ENCODE measurements at places on chromosomes 12 and 14.

- peak; percentile 55 for DNase-seq
Observed at GRCh38 chr14:49865431-49865859, 12.9 kb upstream of the NEMF start.

GRCh38 chr14:57611555-57612075 lies 118.0 kb upstream of the CCDC198 start:
- DNase-seq: no peak

GRCh38 chr14:24255931-24256711 lies 6.9 kb downstream of the TGM1 start:
- no peak for DNase-seq

DNA sequence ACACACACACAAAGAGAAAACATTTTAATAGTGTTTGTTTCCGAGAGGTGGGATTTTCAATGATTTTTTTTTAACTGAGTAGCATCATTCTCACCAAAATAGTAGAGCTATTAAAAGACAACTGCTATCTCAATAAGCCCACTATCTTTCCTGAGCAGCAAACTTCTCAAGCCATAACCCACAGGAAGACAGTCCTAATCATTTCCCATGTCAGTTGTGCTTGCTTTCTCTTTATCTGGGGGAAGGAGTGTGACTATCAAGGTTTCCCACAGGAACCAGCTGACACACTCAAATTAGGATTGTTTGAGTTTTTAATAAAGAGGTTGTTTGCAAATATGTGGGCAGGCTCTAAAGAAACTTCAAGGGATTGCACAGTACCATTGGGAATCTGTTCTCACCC lies 4.9 kb upstream of the MAX start:
- DNase-seq: no peak

GRCh38 chr14:99636487-99636886 lies 8.4 kb upstream of the HHIPL1 start:
- DNase-seq: no peak

All from activated CD4-positive, alpha-beta T cell treated with anti-CD3 and anti-CD28 coated beads, Interleukin-2, amount 50 U/mL, for 24 hours (primary cell).